Activated CD8-positive, alpha-beta memory T cell treated with anti-CD3 and anti-CD28 coated beads for 1 hour (primary cell): ENCODE measurements at places on chromosomes 4 and X.

GRCh38 chr4:100188829-100189228, 1.4 kb downstream of the DDIT4L start:
- DNase-seq = no peak

- no peak for DNase-seq
Observed at GRCh38 chr4:165738571-165738970, 134.5 kb upstream of the TLL1 start.

GRCh38 chr4:155666344-155667221, at the start of gene GUCY1A1:
Gene GUCY1A1 (plus strand): TSS chr4:155666848. CDS start chr4:155696868, 30,020 bp downstream.
- DNase-seq = no peak

- DNase-seq = no peak
Observed at GRCh38 chr4:1535926-1536578, 129.8 kb upstream of the NKX1-1 start.

DNA sequence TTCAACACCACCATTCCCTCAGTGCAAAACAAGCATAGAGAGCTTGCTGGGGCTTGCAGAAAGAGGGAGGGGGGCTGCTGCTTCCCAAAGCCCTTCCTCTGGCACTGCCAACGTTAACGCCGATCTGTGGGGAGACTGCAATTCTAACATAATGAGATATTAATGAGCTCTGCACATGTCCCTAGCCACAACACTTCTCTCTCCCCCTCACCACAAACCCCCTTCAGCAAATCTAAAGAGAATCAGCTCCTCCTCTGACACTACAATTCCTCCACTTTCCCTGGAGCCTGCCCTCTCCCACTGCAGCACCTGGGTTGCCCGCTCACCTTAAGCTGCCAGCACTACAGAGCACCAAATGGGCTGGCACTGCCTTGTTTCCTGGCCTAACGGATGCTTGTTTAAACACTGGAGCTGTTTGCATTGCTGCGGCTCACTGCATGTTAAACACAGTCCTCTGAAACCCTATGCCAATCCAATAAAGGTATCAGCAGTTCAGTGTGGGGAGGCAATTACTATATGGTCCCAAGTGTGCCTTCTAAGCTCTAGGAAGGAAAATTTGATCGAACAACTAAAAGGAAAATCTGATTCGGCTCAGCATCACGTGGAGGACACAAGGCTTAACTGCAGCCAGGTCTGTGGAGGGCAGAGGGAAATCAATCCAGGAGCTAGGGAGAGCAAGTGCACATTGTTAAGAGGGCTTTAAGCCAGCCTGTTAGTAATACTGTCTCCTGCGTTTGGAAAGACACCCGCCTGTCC, 232.4 kb downstream of the MAML3 start:
- no peak for DNase-seq

GRCh38 chr4:155248002-155248896, 39.8 kb downstream of the NPY2R start:
- DNase-seq = no peak

- DNase-seq = no peak
Observed at GRCh38 chr4:80360900-80361299, 25.4 kb downstream of the CFAP299 start.

- no peak for DNase-seq
Observed at GRCh38 chr4:129526812-129527211, 430.9 kb downstream of the C4orf33 start.

DNA sequence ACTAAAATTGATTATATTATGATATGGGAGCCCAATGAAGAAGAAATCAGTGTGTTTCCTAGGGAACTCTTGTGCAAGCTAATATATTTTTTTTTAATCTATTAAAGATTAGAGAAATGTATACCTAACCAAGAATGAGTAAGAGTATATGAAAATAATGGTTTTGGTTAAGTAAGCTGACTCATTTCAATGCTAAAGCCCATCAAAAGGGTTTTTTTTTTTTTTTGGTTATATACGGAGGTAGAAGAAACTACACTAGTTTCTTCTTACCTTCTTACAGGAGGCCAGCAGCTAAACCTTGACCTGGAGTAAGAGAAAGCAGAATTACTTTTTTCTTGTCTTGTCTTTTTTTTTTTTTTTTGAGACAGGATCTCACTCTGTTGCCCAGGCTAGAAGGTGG, 27.5 kb downstream of the RUFY3 start:
- DNase-seq = no peak

DNA sequence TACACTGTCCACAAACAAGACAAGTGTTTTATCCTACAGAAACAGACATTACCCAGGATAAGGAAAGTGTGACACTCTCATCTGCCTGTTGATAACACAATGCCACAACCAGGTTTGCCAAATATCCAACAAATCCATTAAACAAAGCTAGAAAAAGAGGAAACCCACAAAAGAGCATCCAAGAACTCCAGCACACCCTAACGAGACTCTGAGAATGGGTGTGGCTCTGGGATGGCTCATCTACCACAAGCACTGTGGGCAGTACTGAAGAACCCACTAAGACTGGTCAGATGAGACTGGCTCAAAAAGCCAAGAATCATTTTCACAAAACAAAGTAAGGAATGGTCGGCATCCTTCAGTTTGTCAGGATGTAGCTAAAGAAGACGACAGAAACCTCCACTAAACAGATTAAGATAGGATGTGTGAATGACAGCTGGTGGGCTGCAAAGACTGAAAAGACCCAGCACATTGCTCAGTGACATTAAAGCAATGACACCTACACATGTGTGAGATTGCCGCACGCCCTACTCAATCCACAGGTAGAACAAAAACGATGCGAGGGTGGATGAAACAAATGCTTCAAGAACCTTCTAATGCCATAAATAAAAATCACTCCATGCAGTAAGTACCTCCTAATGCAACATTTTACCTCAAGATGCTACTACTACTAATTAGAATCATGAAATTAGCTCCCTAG, 14.7 kb downstream of the ATP8A1 start:
- no peak for DNase-seq

GRCh38 chr4:66169341-66169740, 499.1 kb upstream of the EPHA5 start:
- DNase-seq = no peak

GRCh38 chrX:102042372-102043325, 82.8 kb upstream of the TCEAL2 start:
- DNase-seq = no peak

GRCh38 chrX:119427024-119427794, 28.1 kb downstream of the SLC25A43 start:
- DNase-seq = no peak

DNA sequence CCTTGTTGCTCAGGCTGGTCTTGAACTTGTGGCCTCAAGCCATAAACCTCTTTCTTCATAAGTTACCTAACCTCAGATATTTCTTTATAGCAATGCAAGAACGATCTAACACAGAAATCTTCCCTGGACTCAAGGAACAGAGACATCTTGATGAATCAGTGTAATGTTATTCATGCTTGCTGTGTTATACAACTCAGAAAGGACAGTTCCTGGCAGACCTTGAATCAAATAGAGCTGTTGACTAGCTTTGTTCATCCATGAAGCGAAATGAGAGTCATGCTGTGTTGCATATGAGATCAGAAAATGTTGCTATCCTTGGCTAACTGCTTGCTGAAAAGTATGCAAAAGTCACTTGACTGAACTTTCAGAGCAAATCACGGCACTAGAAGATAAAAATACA, 72.6 kb upstream of the ARHGAP24 start:
- DNase-seq = no peak

GRCh38 chr4:113148925-113149324, 99.5 kb downstream of the ANK2 start:
- DNase-seq = no peak

DNA sequence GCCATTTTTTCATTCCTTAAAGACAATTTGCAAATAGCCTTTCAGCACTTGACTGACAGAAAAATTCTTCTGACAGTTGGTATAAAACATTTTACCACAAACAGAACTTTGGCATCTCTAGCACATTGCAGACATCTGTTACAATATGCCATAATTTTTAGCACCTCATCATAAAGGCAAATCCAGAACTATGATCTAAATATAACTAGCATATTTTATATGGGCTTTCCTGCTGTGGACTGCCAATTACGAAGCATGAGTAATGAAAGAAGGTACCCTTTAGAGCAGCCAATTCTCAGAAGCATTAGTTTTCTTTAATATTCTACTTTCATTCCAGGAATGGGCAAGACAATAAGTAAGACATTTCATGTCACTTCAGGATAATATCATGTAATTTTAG, 647.4 kb upstream of the GALNT7 start:
- DNase-seq = no peak

DNA sequence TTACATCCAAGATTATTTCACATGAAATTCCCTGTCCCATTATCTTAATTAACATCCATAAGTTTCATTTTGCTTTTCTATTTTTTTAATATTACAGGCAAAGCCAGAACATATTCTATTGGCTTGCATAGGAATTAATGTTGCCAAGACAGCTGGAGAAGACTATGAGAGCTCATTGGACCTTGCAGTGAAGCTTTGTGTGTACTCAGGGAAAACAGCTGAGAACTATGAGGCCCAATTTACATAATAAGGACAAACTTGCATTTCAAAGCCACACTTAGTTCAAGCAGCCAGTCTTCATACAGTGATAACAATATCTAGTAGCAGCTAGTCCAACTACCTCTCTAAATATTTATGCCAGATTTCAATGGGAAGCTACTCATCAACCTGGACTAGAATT, 134.4 kb downstream of the DDX53 start:
- DNase-seq = no peak

DNA sequence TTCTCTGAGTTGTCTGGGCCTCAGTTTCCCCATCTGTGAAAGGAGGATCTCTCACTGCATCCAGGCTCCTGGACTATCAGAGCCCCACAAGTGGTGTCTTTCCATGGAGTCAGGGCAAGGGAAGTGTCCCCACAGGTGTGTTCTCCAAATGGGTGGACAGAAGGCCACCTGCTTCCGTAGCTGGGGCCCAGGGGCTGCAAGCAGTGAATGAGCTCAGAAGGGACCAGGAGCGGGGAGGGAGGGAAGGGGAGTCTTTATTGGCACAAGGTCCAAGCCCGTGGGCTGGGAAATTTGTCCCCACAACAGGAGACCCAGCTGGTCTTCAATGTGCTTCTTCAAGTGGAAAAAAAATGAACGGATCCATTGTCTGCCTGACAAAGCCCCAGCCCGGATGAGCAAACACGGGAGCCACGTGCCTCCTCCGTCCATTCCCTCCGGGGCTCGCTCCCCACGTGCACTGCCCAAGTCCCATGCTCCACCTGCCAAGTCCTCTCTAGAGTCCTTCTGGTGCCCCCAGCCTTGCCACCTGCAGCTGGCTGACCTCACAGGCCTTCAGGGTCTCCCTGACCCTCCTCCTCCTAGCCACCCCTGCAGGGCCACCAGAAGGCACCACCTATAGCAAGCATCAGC, 72.0 kb downstream of the JAKMIP1 start:
- DNase-seq = no peak

DNA sequence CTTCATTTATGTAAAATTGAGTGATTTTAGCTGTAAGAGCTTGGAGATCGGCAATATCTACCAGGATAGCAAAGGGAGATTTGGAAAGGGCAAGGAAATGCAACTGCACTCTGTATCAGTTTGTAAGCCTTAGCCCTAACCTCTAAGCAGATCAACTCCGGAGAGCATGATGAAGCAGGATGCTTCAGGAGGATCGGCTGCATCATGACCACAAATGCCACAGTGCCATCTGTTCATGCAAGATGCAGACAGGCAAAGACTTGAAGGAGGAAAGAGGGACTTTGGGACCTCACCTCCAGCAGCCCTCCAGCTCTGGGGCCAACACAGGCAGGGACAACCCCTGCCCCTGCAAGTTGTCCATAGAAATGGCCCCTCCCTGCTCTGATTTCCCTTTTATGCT, 377.6 kb upstream of the GATB start:
- DNase-seq = no peak

DNA sequence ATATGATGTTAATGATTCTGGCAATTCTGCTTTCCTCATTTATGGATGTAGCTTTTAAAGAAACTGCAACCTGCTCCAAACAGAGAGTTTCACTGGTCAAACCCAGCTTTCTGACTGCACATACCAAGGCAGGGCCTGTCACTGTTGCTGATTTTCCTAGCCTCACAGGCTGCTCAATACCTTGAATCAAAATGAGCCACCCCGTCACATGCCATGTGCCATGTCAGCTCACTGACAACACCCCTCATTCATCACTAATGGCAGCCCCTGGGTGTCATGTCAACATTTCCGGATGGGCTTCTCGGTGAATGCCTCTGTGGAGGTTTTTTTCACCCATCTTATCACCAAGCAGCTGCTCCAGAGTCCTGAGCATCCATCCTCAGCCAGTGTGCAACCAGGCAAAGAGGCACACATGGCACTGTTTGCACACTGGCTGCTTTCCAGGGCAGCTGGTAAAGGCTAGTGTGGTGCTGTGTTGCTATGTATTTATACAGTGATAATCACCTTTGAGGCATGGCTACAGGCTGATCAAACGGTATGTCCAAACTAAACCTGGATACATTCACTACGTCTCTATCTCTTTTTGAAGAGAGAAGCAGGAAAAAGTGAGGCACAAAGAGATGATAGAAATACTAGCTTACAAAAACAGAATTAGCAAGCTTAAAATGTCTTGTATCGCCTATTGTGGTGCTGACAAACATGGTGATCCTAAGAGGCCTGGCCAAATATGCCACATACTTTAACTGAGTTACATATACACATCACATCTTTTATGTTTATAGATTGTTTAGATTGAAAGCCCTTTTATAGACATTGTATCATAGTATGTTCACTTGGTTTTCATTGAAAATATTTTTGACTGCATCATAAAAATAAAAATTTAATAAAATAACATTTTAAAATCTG, 94.6 kb upstream of the INPP4B start:
- no peak for DNase-seq
